ENCODE measurements at places on chromosomes 1 and 21. TPM values are rescaled to one million over a fixed set of nuclear protein-coding genes. Genes with fewer than 3 reads are reported as not detected.
A peak's percentile ranks its signal among the peaks of the same experiment; 100 is the strongest.

- DNase-seq: peak; percentile 87
Measured at GRCh38 chr21:33380483-33380998, 22.7 kb upstream of the IFNGR2 start.

DNA sequence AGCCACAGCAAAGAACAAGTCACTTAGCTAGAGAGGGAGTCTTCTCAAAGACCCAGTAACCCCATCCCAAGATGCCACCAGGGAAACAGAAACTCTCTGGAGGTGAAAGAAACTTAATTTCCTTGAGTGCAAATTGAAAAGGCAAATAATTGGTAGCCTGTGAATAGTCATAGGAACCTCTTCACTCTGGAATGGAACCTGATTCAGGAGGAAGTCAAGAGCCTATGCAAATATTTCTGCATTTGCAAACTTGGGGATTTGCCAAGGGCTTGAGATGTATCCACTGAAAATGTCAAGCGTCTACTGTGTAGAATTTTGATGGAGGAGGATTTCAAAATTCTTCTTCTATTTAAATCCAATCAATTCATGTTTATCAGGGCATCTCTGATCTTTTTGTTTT lies 5.7 kb downstream of the HIVEP3 start:
- DNase-seq: no peak

GRCh38 chr1:165645654-165646366 lies 14.8 kb downstream of the MGST3 start:
- peak; percentile 84 for DNase-seq

- DNase-seq: no peak
Measured at GRCh38 chr1:168673974-168674683, 54.9 kb downstream of the DPT start.

DNA sequence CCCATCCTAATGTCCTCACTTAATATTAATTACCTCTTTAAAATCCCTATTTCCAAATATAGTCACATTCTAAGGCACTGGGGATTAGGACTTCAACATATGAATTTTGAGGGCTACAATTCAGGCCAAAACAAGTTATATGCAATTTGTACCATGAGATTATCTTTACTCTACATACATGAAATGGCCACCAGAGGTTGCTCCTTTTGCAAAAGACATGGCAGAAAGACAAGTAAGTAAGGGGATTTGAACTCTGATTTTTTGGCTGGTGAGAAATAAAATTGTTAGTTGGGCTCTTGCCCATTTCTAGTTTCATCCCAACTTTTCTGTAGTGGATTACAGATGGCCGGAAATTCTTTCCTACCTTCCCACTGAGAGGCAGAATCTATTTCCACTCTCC lies 4.8 kb upstream of the ALG6 start:
- no peak for DNase-seq

DNA sequence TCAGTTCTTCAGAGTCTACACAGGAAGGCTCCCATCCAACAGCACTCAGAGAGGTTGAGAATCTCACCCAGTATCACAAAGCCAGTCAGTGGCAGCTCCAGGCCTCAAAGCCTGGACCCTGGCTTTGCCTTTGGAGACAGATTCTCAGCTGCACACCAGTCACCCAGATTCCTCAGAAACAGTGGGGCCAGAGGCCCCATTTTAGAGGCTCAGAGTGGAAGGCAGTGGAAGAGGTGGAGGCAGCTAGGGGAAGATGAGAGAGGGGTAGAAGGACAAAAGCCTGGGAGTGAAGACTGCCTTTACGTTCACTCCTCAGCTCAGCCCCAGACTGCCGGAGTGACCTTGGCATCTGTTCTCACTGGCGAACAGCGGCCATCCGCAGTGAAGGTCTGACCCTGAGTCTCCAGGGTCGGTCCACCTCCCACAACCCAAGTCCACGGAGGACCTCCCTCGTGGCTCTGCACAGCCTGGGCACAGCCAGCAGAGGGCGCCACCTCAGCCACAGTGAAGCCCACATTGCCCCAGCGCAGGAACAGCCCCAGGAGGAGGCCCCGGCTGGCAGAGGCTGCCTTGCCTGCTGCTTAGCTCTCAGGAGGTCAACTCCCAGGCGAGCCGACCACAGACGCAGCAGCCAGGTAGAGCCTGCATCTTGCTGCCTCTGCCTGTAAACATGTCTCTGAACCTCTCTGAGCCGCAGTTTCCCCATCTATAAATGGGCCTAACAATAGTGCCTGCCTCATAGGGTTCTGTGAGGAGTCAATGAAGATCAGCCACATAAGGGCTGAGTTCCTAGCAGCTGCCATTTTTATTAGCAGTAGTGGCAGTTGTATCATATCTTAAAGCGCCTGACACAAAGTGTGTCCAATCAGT lies 5.9 kb upstream of the FNDC5 start:
- DNase-seq: peak; percentile 77

GRCh38 chr1:231839999-231840398 lies 213.4 kb downstream of the DISC1 start:
- DNase-seq: no peak

DNA sequence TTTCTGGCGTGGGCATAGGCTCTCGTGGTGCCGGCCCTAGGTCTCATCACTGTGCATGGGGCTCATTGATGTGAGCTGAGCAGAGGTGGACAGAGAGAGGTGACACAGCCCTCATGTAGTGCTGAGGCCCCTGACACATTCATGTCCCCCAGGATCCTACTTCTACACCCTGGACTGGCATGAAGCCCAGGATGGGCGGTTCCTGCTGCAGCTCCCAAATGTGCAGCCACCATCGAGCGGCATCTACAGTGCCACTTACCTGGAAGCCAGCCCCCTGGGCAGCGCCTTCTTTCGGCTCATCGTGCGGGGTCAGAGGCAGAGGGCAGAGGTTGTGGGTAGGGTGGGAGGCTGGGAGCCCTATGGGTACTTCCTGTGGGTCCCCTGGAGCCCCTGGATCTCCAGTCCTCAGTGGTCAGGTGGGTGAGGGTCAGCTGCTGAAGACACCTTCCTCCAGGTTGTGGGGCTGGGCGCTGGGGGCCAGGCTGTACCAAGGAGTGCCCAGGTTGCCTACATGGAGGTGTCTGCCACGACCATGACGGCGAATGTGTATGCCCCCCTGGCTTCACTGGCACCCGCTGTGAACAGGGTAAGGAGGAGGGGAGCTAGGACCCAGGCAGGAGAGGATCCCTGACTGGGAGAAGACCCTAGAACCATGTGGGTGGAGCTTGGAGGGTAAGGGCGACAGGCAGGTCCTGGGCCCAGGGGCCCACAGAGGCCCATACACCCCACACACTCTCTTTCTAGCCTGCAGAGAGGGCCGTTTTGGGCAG lies 6.1 kb downstream of the TIE1 start:
- DNase-seq: no peak

DNA sequence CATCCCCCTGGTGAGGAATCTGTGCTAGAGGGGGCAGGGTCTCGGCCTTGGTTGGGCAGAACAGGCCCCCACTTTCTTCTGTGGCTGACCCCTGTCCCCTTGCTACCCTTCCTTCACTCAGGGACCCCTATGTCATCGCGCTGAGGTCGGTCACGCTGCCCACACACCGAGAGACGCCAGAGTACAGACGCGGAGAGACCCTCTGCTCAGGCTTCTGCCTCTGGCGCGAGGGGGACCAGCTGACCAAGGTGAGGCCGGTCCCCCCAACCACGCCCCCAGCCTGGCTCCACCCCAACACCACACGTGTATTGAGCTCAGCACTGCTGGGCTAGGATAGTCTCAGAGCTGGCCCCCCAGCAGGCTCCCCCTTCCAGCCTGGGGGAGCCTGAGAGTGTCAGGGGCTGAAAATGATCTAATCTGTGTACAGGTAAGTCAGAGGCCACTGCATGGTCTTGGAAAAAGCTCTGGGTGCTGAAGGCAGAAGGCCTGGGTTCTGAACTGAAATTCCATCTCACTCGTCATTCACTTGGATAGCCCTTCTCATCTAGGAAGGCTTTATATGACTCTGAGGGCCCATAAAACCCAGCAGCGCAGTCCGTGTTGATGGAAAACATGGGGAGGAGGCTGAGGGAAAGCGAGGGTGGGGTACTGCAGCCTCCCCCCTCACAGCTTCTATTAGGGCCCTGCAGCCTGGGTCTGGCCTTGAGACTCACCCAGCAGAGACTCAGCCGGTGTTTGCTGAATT lies 15.3 kb downstream of the FAM151A start:
- DNase-seq: peak; percentile 26

DNA sequence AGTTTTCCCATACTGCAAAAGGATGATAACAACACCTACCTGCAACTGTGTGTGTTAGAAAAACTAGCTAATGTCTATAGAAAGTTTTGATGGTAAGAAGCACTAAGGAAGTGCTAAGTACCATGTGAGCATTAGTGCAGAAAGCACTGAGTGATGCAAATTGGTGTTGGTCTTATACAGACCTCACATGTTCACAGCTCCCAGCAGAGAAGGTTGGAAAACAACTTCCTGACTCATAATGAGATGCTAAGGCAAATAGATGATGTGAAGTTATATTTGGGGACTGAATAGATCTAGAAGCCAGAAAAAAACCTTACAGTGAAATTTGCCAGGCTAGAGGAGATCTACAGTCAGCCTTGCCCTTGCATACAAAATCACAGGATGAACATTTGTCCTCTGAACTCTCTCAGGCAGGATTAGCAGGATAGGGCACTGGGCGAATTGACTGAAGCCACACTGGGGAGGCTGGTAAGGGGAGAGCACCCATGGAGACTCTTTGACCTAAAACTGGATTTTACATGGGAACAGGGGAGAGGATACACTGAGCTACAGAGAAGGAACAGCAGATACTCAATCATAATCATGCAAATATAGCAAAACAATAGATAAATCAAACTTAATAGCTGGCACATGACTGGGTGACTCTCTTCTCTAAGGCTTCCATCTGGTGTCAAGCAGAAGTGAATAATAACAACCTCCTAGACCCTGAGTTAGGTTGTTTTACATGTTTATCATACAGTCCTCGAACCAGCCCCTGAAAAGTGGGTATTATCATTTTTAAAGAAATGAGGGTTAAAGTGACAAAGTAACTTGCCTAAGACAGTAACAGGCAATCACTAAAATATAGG lies 61.3 kb downstream of the ASTN1 start:
- DNase-seq: no peak

DNA sequence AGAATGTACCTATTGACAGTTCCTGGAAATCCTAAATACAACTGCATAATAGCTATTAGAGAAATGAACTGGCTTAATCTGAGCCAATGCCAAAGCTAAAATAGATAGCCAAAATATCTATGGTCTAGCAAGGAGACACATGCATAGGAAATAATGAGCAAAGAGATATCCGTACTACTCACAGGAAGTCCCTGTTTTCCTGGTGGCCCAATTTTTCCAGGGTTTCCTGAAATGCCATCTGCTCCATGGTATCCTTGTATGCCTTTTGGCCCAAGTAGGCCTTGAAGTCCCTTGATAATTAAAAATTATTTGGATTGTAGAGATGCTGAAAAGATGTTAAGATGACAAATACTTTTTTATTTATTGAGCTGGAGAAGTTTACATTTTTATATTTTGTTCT lies 108.4 kb upstream of the ZNHIT6 start:
- DNase-seq: no peak

- peak; percentile 90 for DNase-seq
Measured at GRCh38 chr1:2585318-2586092, 1.1 kb upstream of the PRXL2B start.

DNA sequence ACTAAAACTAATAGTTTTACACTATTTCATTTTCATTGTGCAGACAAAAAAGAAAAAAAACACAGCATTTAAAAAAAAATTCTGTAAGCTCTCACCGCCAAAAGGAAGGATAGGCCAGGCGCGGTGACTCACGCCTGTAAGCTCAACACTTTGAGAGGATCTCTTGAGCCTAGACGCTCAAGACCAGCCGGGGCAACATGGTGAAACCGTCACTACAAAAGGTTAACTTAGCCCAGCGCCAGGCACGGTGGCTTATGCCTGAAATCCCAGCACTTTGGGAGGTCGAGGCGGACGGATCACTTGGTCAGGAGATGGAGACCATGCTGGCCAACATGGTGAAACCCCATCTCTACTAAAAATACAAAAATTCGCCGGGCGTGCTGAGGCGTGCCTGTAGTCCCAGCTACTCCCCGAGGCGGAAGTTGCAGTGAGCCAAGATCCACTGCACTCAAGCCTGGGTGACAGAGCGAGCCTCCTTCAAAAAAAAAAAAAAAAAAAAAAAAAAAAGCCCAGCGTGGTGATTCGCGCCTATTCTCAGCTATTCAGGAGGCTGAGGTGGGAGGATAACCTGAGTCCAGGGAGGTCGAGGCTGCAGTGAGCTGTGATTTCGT lies 14.3 kb upstream of the SPEN start:
- DNase-seq: peak; percentile 71

GRCh38 chr1:168454211-168454815 lies 89.5 kb downstream of the XCL2 start:
- no peak for DNase-seq

DNA sequence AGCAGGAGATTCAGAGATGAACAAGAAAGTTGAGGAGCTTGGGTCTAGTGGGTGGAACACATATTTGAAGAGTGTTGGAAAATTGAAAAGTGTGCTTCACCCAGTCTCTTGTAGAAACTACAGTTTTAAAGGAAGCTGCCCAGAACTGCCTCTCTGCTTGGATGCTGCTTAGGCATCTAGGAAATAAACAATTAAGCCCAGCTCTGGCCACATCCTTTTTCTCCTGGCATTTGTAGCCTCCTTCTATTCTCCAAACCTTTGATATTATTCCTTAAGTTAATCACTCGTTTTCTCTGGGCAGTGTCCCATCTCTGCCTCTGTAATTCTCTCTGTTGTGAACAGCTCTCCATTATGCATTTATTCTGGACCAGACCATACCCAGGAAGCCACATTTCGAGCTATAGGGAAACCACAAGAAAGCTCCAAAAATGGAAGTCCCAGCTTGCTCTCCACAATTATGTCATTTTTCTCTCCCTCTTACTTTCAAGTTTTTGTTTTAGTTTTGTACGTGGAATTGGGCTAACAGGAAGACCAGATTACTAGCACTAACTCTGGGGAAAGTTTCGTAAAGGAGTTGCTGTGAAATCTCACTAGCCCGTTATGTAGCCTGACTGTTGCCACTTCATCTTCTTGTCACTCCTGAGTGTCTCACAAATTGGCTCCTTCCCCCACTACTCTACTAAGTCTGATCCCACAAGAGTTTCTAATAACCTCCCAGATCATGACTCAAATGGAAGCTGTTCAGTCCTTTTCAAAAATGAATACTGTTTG lies 102.2 kb downstream of the NTMT2 start:
- DNase-seq: no peak

Gene FTCD
- 2.1 TPM for total RNA-seq

GRCh38 chr1:164625004-164625617 lies 66.1 kb downstream of the PBX1 start:
- no peak for DNase-seq

Gene USP25
- 48.2 TPM for total RNA-seq
